ENCODE measurements at places on chromosomes 2 and 18.

- no peak for DNase-seq
These were observed 219.2 kb downstream of the SH3RF3 start for GRCh38 chr2:109348190-109348589.

DNA sequence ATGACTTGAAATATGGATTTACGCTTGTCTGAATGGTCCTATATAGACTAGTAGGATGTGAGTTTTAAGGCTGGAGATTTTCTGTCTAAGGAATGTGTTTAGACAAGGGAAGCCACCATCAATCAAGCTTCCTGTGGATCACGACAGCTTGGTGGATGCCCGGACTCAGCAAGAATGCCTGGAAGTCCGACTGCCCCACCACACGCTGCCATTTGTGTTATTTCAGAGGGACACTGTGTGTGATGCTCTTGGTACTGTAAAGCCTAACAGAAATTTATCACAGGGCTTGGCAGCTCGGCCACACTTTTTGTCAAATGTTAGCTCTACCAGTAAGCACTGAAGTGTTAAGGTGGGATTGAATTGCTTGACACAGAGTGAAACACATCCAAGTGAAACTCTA lies 127.1 kb upstream of the CDH7 start:
- no peak for DNase-seq

DNA sequence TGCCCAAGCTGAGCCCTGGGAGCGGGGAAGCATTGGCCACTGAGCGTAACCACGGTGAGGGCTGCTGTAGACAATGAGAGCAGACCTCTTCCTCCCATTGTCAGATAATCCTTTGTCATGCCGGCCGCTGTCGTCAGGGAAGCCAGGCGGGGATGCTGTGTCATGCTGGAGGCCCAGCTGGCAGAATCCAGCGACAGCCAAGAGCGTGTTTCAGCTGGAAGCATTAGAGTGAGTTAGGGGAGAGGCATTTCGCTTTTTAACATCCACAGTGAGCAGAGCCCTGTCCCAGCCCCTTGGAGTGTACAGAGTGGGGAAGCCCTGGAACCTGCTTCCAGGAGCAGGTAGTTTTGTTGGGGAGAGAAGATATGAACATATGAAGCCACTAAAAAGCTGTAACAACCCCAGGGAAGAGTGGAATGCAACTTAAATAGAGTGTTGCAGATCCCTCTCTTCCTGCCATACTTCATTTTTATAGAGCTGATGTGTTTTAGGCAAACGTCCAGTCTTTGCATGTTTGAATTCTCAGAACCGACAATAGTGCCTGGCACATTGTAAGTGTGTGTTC lies 7.0 kb downstream of the CTIF start:
- DNase-seq = no peak

- no peak for DNase-seq
These were observed 57.2 kb upstream of the LYPD6B start for GRCh38 chr2:148981324-148981723.

DNA sequence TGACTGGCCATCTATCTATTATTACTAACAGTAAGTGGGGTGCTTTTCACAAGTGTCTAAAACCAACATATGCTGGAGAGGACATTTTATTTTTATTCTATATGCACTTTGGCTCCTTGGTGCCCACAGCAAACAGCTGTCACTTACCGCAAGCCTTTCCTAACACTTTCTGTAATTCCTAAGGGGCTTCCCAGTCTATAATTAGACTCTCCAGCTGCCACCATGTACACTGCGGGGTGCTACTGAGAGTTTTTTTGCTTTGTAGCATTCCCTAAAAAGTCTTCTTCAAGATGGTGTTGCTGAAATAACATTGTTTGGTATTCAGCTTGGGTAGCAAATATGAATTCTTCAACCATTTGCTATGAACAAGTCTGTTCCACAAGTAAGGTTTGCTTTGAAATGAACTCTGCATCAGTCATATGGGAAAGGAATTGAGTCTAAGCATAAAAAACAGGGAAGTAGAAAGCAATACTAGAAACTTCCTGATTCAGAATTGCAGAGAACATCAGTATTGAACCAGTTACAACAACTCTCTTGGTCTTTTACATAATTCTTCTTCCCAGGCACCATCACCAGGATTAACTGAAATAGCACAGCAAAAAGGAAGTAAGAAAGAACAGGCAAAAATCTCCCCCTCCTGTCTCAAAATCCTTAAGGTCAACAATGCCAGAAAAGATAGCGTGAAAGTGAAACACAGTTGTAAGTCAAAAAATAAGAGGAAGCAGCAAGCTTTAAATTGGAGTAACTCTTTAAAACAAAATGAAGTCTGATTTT lies 28.6 kb downstream of the EPB41L3 start:
- DNase-seq = no peak

DNA sequence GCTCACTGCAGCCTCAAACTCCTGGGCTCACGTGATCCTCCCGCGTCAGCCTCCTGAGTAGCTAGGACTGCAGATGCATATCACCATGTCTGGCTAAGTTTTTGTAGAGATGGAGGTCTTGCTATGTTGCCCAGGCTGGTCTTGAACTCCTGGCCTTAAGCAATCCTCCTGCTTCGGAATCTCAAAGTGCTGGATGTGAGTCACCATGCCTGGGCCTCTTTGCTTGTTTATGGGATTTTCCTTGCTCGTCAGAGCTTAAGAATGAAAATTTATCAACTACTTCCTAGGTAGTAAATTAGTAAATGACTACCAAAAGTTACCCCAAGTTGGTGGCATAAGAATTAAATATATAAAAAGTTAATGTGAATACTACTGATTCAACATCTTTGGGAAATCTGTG lies 51.0 kb downstream of the ACTR3 start:
- no peak for DNase-seq

- no peak for DNase-seq
These were observed 506.7 kb upstream of the CNTNAP5 start for GRCh38 chr2:123518367-123518766.

DNA sequence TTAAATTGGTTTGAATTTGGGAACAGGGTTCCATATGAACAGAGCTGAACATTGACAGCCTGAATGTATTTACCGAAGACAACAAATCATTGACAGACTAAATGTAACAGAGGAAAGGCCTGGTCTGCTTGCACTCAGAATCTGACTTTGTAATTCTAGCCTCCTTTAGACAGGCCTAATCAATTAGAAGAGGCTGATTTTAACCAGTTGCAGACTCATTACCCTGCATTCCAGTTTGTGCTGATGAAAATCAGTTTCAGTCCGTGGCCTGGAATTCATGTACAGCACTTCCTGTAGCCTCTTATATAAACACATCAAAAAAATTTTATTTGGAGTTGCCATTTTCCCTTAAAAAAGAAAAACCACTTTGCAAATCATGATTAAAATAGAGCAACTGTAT lies 93.1 kb upstream of the ZFP36L2 start:
- no peak for DNase-seq

DNA sequence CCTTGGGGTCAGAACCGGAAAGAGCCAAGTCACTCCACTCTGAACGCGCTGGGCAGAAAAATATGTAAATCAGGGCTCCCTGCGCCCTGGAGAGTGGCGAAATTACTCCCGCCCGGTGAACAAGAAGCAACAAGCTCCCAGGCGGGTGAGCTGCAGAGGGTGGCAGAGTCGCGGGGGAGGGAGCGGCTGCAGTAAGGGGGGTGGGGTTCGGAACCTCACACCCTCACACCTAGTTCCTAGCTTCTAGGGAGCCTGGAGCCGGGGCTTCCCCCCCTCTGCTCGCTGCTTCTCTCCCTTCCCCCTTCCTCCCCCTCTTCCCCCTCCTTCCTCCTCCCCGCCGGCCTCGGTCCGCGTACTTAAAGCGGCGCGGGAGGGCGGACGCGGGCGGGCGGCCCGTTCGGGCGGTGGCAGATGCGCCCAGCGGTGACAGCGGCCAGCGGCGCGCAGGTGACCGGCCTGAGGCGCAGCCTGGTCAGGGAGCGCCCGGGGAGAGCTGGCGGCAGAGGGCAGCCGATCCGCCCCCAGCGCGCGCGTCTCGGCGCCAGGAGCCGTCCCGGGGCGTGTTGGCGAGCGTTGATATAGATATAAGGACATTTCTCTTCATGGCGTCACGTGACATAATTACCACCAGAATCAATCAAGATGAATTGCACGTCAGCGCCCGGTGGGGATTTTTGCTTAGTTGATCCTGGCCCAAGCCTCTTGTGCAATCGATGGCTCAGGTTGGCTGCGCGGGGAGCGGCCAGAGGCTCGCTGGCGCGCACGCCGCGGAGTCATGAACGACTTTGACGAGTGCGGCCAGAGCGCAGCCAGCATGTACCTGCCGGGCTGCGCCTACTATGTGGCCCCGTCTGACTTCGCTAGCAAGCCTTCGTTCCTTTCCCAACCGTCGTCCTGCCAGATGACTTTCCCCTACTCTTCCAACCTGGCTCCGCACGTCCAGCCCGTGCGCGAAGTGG lies at the start of gene HOXD11:
TSS of gene HOXD11 (plus strand) at position 700 of the 959 bp plus-strand sequence. CDS start at position 776, 76 bp downstream.
- DNase-seq = no peak

DNA sequence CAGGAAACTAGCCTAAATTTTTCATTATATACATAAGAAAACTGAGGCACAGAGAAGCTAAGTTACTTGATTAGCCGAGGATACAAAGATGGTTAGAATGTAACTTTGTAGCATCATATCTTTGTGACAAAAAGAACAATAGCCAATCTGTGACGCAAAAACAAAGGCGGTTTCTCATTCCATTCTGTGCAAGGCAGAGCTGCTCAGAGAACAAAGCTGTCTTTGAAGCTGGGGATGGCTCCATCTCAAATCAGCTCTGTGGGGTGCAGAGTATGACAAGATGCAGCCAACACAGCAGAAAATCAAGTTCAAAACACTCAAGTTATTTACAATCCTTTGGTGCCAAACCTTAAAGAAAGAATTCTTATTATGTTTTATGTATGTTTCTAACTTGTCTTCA lies 81.9 kb upstream of the VWC2L start:
- no peak for DNase-seq

DNA sequence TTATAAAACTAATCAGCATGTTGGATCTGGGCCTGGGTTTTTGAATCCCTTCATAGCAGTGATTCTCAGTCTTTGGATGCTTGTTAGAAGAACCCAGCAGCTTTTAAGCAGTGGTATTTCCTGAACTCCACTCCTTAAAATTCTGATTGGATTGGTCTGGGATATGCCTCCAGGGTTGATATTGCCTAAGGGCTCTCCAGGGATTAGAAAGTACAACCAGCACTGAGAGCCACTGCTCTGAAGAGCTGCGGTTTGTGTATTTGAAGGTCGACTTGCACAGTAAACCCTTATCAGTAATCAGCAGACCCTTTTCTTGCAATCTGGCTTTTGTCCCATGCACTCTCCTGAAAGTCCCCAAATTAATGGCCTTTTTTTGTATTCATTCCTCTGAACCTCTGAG lies 17.0 kb upstream of the RBMS1 start:
- DNase-seq = no peak

DNA sequence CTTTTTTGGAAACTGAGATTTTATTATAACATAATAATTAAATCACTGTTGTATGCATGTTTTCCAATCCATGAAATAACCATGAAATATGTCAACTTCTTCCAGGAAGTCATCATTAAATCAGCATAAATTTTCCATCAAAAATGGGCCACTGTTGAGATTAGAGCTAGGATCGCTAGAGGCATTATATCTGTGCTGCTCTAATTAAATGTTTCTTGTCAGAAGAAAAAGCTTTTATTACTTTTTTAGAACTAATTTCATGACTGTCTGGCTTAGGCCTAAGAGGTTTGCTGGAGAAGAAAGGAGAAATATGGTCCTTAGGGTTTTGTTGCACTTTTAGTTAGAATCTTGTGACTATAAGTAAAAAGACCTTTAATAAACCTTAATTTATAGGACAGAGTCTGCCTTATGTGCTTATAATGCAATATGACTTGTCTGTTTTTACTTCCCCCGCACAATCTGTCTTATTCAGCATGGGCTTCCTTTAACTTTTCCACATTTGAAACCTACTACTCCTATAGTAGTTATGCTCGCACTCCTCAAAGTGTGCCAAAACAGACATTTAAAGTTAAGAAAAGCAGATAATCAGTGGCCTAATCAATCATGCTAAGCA lies 363.4 kb upstream of the GCFC2 start:
- no peak for DNase-seq

GRCh38 chr18:44517136-44517535 lies 163.6 kb upstream of the SETBP1 start:
- no peak for DNase-seq

GRCh38 chr2:52810460-52810859 lies 957.1 kb upstream of the CHAC2 start:
- no peak for DNase-seq

- DNase-seq = no peak
These were observed 178.4 kb downstream of the BCL2 start for GRCh38 chr18:63140997-63141777.

DNA sequence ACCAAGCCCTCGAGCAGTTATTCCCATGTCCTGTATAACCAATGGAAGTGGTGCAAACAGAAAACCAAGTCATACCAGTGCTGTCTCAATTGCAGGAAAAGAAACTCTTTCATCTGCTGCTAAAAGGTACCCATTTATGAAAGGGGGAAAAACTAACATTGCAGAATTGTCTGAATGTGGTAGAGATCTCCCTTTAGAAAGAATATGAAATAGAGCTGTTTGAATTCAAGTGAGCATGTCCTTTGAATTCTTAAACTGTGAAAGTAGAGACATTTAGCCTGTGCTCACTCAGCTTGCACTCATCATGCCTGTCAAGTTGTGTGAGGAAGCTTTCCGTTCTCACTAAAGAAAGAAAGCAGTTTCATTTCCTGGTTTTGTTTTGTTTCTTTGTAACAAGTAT lies 87.4 kb downstream of the EML4 start:
- DNase-seq = no peak

DNA sequence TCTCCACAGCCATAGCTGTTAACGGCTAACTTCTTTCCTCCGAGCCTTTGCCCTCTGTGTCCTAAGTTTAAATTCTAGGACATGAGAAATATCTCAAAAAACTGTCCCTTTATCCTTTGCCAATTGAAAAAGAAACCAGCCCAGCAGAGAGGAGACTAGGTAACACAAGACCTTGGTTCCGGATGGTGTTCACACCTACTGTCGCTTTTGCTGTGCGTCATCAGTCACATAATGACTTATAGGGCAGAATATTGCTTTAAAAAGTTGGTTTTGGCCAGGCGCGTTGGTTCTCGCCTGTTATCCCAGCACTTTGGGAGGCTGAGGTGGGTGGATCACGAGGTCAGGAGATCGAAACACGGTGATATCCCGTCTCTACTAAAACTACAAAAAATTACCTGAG lies 66.2 kb downstream of the SP3 start:
- no peak for DNase-seq

GRCh38 chr18:74563999-74564398 lies 29.7 kb downstream of the CNDP1 start:
- DNase-seq = no peak

- DNase-seq = no peak
These were observed 99.1 kb upstream of the MC4R start for GRCh38 chr18:60471652-60472051.

GRCh38 chr2:75647771-75648170 lies 1.2 kb downstream of the MRPL19 start:
- DNase-seq = no peak

GRCh38 chr2:189425676-189426075 lies 15.6 kb upstream of the WDR75 start:
- DNase-seq = no peak
